Cortex of kidney (tissue), 1 donor: ENCODE measurements at places on chromosomes 7 and 10.

DNA sequence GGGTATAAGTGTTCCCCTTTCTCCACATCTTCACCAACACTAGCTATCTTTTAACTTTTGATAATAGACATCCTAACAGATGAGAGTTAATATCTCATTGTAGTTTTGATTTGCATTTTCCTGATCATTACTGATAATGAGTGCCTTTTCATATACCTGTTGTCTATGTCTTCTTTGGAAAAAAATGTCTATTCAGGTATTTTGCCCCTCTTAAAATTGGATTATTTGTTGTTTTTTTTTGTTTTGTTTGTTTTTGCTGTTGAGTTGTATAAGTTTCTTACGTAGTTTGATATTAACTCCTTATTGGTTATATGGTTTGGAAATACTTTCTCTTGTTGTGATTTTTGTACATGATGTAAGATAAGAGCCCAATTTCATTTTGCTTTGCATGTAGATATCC lies 214.7 kb downstream of the MALRD1 start:
- DNase-seq = no peak

DNA sequence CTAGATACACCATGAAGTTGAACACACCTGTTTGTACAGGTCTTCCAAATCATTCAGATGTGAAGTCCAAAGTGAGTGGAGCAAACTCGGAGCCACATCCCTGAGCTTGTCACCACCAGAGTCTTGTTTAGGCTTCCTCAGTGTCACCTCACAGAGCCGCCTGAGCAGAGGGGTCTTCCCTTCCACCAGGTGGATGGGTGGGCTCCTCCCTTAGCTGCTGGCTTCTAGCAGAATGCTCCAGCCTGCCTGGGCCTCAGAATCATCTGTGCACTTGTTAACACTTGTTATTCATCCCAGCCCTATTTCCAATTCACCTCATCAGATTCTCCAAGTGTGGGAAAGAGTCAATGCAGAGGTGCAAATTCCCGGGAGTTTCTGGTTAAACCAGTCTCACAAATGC lies 32.5 kb downstream of the C10orf71 start:
- DNase-seq = no peak

GRCh38 chr10:107031931-107032699 lies 132.4 kb downstream of the SORCS1 start:
- DNase-seq = no peak

GRCh38 chr7:128793181-128793547 lies 1.4 kb downstream of the CCDC136 start:
- no peak for DNase-seq

DNA sequence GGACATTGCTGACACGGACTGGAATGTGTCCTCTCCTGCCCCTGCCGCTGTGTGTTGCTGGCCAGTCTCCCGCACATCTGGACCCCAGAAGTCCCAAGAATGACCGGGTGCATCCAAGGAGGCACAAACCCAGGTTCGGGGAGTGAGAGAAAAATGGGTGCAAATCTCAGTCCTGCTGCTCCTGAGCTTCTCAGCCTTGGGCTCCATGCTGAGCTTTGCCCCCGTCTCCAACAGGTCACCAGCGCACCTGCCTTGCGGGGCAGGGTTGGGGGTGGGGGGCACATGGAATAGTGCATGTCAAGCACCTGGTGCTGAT lies 6.0 kb upstream of the NANOS1 start:
- DNase-seq = no peak

GRCh38 chr7:106036004-106036403 lies 72.9 kb downstream of the CDHR3 start:
- no peak for DNase-seq

DNA sequence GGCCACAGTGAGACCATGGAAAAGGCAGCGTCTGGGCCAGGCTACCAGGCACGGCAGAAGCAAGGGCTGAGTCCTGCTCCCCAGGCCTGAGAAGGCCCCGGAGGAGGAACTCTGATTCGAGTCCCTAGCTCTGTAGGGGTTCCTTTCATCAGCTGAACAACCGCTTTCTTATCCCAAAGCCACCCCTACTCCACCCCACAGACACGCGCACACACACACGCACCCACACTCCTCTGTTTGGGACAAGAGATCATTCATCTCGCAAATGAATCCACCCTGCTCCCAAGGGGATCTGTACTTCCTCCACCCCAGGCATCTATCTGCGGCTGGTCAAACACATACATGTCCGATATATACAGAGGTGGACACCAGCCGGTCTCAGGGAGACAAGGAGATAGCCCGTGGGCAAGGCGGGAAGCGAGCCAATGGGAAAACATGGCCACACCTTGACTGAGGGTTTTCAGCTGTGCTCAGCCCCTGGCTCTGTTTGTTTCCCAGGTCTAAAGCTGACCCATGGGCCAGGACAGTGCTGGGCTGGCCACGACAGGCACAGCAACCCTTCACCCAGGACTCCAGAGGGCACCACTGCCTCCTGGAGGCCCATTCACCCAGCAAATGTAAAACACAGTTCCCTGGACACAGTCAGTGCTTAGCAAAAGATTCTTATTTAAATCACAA lies 7.3 kb downstream of the ZCCHC24 start:
- no peak for DNase-seq

DNA sequence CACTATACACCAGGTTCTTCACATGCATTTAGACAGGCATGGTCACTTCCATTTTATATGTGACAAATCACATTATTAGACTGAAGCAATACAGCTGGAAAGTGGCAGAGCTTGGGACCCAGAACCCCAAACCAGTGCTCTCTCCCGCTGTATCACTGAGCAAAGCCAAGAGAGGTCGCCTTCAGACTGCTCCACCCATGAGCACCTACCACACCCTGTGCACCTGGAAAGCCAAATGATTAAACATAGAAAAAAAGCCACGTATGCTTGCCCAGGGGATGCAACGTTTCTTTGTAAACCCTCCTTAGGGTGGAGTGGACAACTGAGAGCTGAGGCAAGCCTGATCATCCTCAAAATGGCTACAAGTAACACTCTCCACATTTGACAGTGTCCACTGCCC lies 72.5 kb downstream of the CCDC6 start:
- DNase-seq = no peak

- DNase-seq = no peak
These were observed 68.0 kb downstream of the EXOC4 start for GRCh38 chr7:133320891-133321290.

DNA sequence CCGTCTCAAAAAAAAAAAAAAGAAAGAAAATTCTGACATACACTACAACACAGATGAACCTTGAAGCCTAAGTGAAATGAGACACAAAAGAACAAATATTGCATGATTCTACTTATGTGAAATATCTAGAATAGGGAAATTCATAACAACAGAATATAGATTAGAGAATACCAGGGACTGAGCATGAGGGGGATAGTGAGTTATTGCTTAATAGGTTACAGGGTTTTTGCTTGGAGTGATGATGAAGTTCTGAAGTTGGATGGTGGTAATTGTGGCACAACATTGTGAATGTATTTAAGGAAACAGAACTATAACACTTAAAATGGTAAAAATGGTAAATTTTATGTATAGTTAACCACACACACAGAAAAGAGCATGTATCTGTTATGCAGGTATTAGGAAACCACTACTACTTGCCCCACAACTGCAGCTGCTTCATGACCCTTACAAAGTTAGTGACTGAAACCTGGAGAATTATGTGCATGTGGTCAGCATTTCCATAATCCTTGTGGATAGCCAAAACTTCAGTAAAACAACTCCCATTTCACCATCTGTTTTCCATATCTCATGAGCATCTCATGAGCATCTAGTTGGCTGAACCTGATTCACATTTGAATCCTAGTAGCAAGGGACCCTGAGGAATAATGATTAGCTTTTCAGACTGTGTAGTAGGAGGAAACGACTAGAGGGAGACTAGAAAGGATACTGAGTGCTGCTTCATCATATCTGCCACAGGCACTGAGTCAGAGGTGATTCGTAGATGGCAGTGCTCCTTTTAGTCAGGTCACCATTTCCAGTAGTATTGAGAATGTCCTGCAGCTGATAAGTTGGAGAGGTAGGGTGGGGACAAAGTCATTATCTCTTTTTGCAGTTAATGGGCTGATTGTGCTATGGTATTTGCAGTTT lies 26.3 kb downstream of the SAMD8 start:
- DNase-seq = no peak

GRCh38 chr10:77041636-77042258 lies 595.9 kb downstream of the KCNMA1 start:
- DNase-seq = no peak

GRCh38 chr10:118496525-118496924 lies 98.9 kb downstream of the PRLHR start:
- DNase-seq = no peak

- DNase-seq = no peak
These were observed 18.7 kb downstream of the ERCC6 start for GRCh38 chr10:49520122-49520775.
